CD4-positive, alpha-beta T cell treated with Interleukin-17A for 1 hour (primary cell): ENCODE measurements at places on chromosomes 7 and 10.

DNA sequence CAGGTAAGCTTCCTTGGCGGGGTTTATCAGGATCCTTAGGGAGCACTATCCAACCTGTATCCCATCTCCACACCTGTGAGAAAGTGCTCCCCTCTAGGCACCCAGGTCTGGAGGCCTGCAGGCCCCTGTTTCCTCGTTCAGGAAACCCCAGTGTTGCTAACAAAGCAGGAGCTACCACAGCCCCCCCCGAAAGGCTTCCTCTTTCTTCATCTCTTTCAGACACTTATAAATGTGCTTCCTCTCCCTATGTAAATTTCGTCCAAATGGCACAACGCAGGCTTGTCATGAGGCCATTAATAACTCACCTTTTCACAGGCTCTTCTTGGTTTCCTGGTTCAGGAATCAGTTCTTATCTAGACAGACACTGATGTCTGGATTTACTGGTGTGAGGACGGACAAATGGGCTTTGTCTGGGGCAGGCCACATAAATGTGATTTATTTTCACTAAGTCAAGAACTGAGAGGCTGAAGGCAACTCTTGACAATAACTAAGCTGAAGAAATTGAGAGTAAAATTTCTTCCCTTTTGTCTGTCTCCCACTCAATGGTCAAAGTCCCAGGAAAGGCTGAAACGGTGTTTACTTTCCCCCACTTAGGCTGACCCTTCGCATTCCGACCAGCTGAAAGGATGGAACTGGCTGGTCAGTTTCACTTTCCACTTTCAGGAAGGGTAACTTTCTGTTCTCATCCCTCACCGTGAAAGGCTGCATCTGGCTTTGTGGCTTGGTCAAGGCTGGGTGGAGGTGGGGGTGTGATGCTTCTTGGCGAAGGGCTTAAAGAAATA lies 46.8 kb downstream of the PIK3AP1 start:
- DNase-seq: peak; percentile 30

DNA sequence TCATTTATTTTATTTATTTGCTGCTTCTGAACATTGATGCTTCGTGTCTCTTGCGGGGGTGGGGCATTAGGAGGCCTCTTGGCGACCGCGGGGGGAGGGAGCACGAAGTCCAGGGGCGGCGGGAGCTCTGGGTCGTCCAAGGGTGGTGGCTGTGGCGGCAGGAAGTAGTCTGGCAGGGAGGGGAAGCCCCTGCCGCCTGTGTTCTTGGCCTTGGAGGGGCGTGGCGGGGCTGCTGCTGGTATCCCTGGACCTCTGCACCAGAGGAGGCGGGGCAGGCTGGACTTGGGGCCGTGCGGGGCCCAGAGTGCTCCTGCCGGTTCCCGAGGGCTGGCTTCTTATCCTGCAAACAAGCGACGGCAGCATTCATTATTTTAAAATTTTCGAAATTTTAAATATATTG lies 70.5 kb upstream of the ABI1 start:
- DNase-seq: no peak

GRCh38 chr7:69654381-69654780 lies 56.1 kb downstream of the AUTS2 start:
- DNase-seq: no peak

DNA sequence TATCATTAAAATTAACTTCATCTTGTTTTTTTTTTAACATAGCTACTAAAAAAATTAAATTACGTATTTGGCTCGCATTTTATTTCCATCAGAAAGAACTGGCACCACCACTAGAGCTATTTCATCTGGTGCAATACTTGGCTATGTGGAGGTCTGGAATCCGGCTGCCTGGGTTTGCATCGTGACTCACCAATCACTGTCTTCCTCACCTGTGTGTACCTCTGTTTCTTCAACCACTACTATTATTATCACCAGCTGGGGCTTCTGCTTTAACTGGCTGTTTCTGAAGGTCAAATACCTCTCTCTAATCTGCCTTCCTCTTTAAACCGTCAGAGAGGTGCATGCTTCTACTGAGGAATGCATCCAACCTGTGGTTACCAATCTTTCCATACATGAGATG lies 6.5 kb downstream of the WDR91 start:
- DNase-seq: no peak

- DNase-seq: no peak
Measured at GRCh38 chr10:62014510-62014909, 113.0 kb downstream of the ARID5B start.

- DNase-seq: peak; percentile 19
Measured at GRCh38 chr7:92625617-92626016, 35.4 kb upstream of the FAM133B start.

GRCh38 chr10:129885526-129885925 lies 78.5 kb downstream of the EBF3 start:
- no peak for DNase-seq

DNA sequence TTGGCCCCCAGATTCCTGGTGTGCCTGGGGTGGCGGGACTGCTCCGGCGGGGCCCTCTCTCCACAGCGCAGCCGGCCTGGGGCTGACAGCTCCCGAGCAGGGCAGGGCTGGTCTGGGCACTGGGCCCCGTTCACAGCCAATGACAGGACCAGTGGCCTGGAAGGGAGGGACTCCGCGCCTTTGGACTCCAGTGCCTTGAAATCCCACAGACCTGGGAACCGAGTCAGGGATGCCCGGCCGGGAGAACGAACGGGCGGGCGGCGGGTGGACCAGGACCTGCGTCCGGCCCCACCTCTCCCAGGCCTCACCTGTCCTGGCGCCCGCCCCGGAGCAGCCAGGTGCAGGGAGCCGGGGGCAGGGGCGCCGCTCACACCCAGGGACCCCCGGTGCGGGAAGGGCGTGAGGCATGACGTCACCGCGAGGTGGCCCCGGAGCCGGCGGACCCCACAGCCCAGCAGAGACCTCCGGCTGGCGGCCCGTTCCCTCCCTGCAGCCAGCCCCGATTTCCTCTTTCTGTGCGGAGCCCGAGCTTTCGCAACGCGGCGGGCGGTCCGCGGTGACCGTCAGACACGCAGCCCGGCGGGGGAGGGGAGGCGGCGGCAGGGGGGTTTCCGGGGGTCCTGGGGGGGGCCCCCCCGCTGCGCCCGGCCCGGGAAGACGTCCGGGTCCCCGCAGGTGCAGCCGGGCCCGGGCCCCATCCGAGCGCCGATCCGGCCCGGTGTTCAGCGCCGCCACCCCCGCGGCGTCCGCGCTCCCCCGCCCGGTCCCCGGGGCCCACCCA lies 743 bp downstream of the ADAP1 start:
- peak; percentile 33 for DNase-seq

GRCh38 chr10:96612055-96612830 lies 25.4 kb upstream of the TM9SF3 start:
- no peak for DNase-seq

DNA sequence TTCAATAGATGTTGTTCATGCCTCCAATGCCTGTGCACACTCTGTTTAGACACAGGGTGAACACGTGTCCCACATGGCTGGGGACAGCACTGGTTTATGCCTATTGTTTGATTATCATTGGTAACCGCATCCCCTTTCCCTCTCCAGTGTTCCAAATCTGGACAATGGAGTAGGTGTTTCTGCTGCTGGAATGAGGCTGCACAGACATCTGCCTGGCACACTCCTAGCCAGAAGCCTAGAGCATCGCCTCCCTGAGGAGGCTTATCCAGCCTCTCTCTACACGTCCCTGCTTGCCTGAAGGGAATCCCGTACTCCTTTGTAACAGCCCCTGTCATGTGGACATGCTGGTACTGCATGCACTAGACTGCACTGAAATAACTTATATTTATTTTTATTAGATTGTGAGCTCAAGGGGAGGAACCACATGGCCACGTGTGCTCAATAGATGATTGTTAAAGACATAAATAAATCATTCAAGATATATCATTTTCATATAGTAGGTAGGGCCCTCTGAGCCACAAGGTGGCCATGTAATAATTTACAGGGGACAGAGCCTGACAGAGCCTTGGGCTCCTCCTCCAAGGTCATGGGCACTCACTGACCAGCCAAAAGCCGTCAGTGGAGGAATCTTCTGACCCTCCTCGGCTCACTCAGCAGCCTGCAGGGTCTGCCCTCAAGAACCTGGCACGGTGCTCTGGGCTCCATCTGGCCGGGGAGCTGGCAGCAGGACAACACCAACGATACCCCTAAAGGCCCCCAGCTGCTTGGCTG lies 310.9 kb upstream of the ZNF32 start:
- DNase-seq: no peak

DNA sequence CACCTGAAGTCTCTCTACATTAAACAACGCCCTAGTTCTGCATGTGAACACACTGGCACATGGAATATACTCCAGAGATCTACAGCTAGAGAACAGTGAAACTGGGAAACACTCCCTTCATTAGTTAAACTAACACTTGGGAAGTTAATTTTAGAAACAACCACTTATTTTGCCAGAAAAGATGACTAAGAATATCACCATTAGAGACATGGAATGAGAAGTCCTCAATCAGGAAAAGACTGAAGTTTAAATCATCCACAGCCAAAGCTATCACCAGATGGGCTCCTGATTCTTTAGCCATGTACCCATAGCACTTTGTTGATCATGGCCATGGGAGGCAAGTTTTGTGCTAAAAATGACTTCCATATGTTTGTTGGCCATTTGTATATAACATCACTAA lies 719.5 kb downstream of the KCNMA1 start:
- no peak for DNase-seq

- no peak for DNase-seq
Measured at GRCh38 chr10:13372524-13372923, 24.4 kb upstream of the SEPHS1 start.

GRCh38 chr7:157800281-157800680 lies 463.5 kb downstream of the DNAJB6 start:
- DNase-seq: no peak
